Pulmonary artery endothelial cell (primary cell): ENCODE measurements at places on chromosomes 12 and 14.

GRCh38 chr12:80187660-80188090 is 88.3 kb downstream of the OTOGL start:
- DNase-seq = peak; percentile 58

DNA sequence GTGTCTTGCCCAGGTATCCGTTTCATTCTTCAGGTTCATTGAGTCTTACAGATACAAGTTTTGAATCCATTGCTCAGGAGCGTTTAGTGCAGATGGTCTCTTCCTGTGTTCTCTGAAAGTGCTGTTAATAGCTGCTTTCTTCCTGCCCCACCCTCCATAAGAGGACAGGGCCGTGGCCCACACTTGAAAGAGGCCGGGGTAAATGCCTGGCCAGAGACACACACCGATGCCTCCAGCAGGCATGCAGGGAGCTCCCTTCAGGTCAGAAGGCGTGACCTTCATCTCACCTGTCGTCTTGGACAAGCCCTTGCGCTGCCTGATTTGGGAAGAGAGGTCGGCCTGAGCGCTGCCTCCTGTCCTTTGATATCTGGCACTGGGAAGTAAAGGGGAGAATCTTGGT is 11.6 kb downstream of the PRKAB1 start:
- DNase-seq = no peak

- DNase-seq = no peak
These were observed 33.3 kb downstream of the KIAA0586 start for GRCh38 chr14:58460772-58461171.

- DNase-seq = no peak
These were observed 37.0 kb downstream of the BTG1 start for GRCh38 chr12:92108651-92109050.

DNA sequence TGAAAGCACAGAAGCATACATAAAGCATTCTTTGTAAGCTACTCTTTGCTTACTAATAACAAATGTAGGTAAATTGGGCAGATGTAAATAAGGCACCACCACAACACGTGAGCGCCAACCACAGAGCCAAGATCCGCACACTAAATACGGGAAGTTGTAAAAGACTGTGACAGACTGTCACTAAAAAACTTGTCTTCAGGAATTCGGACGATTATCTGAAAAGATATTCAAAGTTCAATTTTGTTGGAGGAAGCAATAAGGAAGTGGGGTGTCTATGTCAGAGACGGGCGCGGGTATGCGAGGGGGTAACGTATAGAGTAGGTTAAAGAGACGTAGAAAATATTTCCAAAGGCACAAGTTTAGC is 1.5 kb upstream of the HSP90B1 start:
- no peak for DNase-seq

DNA sequence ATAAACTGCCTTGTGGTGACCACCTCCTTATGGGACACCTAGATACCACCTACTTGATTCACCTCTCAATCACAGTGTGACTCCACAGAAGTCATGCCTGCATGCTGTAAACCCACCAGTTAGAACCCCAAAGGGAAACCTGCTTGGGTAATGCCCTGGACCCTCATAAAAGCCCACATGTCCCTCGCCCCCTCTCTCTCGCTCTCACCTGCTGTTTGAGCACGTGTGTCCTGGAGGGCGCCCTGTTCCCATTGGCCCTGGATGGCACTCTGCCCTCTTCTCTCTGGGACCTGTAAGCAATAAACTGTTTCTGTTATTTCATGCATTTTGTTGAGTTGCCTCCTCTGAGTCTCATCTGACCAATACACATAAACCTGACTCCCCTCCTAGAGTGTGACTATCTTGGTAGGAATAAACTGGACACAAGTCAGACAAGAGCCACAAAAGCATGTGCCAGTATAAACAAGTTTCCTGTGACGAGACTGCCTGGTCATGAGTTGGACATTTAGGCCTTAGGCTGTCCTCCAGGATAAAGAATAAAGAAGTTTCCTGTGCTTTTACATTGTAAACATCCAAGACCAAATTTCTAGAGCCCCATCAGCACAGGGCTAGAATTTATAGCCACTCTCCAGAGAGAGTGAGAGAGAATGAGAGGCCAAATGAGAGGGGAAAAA is 8.6 kb downstream of the IFI27L2 start:
- DNase-seq = no peak

DNA sequence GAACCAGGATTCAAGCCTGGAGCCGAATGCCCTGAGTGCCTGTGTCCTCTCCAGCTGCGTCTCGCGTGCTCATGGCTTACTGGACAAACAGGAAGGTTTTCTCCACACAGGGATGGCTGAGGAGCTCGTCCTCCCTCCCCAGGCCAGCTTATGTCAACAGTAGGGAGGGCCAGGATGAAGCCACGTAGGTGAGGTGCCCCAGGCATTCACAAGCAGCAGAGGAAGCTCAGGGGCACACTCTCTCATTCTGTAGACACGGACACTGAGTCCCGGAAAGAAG is 49.3 kb downstream of the TRPV4 start:
- DNase-seq = no peak

DNA sequence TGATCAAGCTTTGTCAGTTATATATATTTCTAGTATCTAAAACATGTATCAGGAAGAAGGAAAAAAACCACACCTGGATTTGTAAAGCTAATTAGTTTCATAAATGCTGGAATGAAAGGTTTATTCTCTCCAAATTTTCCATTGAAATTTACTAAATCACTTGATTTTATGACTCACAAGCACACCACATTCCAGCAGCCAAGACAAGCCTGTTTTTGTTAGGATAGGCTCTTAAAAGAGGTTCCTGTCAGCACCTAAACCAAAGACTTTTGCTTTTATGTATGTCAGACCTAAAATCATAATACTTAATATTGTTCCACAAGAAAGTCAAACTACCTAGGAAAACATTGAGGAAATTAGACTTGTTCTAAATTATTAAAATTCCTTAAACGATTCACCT is 85.3 kb upstream of the PAWR start:
- DNase-seq = no peak

GRCh38 chr14:22147716-22148115 is 441.3 kb downstream of the DAD1 start:
- no peak for DNase-seq
